RWPE2 (cell line): ENCODE measurements at places on chromosomes 5 and 9.

- DNase-seq = no peak
These were observed 16.5 kb upstream of the SEC16A start for GRCh38 chr9:136499071-136499934.

DNA sequence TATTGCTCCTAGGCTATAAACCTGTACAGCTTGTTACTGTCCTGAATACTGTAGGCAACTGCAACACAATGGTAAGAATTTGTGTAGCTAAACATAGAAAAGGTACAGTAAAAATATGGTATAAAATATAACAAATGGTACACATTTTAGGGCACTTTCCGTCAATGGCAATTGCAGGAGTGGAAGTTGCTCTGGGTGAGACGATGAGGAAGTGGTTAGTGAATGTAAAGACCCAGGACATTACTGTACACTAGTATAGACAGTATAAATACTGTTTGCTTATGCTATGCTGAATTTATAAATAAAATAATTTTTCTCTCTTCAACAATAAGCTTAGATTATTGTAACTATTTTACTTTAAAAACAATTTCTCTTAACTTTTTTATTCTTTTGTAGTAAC lies 15.6 kb upstream of the ADRB2 start:
- DNase-seq = no peak

- DNase-seq = no peak
These were observed 14.7 kb upstream of the ARRDC3 start for GRCh38 chr5:91397791-91398190.

GRCh38 chr5:27479859-27480258 lies 441.5 kb upstream of the CDH9 start:
- no peak for DNase-seq

DNA sequence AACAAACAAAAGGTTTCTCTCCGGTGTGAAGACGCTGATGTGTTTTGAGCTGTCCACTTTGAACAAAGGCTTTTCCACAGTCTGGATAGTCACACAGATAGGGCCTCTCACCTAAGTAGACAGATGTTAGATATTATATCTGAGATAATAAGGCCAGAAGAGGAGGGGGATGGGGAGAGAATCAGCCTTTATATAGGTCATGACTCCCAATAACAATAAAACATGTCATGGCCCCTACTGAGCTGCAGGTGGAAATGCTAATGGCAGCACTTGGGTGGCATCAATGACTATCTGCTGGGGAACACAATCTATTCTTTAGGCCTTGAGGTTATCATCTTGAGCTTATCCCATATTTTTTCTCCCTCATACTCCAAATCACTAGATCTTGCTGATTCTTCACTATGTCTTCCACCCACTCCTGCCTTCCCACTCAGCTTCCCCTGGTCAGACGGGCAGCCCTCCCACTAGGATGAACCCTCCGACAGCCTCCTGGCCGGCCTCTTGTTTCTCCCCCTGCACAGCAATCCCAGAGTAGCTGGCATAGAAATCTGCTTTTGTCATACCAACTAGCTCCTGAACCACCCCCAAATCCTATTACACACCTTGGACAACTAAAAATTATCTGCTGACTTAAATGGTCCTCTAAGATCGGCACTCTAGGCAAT lies 11.5 kb upstream of the SLC35D2 start:
- DNase-seq = no peak

- no peak for DNase-seq
These were observed 99.8 kb downstream of the EFNA5 start for GRCh38 chr5:107570805-107571531.

GRCh38 chr5:40112875-40113274 lies 566.8 kb upstream of the PTGER4 start:
- no peak for DNase-seq

GRCh38 chr5:141734501-141735229 lies 52.6 kb upstream of the ARAP3 start:
- peak; percentile 69 for DNase-seq

DNA sequence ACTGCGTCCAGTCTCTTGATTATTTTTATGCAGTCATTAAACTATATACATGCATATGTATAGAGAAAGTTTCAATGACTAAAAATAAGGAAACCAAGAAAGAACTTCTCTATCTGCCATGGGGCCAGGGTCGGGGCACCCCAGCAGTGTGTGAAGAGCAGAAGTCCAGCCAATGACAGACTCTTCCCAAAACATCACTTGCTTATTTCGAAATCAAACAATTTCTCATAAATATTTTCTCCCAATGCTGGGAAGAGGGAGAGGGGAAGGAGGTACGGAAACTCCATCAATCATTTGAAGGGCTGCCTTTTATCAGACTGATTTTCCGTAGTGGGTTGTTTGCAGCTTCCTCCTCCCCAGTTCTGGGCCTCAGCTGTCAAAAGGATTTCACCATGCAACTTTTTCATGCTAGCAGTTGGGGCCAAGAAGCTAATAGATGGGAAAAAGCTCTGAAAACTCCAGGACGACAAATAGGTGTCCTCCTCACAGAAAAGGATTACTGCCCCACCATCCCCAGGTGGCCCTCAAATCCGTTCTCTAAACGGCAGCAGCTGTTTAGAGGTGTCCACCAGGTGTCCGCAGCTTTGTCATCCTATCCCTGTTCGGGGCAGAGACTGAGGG lies 617 bp upstream of the FPGS start:
- no peak for DNase-seq

- DNase-seq = no peak
These were observed 16.5 kb downstream of the ASS1 start for GRCh38 chr9:130461218-130461630.

- peak; percentile 76 for DNase-seq
These were observed 571 bp downstream of the PPIC start for GRCh38 chr5:123035918-123036390.

DNA sequence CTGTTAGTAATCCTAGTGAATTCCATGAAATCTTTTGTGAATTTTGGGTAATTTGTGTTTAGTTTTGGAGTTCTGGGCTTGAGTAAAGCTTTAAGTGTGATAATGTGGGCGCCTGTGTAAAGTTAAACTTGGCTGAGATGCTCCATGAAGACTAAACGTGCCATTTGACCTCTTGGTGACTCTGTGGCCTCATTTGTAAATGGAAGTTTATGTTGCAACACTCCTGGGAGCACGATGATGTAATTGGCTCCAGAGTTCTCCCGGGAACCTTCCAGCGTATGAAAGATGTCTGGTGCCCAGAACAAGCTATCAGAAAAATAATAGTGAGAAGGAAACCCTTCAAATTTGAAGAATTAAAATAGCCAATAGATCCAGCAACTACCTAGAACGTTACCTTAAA lies 981.2 kb downstream of the TLE4 start:
- DNase-seq = no peak

DNA sequence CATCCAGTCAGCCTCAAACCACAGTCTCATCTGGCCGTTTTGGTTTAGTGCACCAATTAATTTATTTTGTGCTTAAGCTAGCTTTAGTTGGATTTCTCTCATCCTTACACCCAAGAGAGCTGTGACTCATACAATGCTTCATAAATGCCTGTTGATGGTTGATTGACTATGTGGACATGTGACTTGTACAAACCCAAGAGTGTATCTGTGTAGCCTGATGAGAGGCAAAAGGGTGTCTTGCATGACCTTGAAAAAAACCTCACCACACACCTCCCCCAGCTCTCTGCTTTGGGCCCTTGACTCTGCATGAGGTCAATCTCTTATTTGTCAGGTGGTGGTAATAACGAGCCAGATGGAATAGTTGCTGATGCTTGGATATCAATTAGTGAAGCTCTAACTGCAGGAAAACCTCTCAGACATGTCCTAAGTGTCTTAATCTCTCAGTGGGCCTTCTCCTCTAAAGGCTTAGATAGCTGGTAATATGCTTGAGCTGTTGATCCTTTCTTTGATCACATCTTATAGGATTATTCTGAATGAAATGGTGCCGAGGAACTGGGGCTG lies 10.6 kb upstream of the GLRA1 start:
- no peak for DNase-seq

DNA sequence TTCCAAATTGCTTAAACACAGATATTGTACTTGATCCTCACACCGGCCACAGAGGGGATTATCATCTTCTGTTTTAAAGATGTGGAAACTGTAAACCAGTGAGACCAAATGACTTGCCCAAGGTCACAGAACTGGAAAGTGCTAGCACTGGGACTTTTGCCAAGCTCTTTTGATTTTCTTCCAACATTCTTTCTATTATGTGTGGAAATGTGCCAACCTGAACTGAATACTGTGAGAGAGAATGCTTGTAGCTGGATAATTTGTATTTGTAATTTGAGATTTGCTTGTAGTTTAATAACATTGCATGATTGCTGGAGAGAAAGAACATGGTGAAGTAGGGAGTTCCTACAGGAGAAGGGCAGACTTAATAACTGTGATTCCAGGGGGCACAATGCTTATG lies 977.9 kb upstream of the NUDT12 start:
- no peak for DNase-seq

DNA sequence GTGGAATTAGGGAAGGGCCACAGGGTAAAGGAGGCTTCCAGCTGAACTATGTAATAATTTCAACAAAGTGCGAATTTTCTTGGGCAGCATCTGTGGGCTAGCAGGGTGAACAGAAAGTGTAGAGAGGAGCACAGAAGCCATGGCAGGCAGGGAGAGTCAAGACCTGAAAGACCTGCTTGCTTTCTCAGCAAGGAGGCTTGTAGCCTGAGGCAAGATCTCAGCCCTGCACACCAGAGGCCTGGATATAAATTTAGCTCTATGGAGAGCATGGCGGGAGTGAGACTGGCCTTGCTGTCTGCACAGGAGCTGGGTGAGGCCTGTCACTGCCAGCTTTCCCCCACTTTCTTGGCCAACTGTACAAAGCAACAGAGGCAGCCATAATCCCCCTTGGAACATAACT lies 32.1 kb upstream of the SH3TC2 start:
- no peak for DNase-seq

- DNase-seq = no peak
These were observed 132.4 kb downstream of the ADAMTS2 start for GRCh38 chr5:179212870-179213269.

DNA sequence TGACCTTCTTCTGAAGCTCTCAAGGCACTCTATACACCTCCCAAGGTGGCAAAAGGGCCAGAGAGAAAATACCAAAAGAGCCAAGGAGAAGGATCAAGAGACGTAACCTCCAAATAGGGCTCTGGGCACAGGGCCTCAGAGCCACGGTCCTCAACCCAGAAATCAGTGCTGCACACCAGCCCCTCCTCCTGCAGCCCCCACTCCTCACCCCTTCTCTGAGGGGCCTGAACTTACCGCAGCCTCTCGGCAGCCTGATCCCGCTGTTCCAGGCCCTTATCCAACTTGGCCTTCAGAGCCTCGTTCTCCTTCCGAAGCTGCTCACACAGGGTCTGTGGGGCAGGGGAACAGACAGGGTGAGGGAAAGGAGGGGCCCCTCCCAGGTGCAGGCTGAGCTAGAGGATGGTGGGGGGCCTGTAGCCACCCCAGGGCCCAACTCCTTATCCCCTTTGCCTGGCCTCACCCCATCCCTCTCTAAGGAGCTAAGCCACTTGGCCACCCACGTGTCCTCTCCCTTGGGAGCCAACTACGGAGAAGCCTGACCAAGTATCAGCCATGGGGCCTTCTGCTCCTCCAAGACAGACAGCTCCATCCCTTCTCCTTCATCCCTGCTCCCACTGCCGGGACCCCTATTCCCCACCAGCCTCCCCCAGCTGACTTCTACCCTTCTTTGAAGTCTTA lies 28.8 kb downstream of the TNIP1 start:
- no peak for DNase-seq

GRCh38 chr5:34487159-34487879 lies 168.8 kb upstream of the RAI14 start:
- DNase-seq = no peak

DNA sequence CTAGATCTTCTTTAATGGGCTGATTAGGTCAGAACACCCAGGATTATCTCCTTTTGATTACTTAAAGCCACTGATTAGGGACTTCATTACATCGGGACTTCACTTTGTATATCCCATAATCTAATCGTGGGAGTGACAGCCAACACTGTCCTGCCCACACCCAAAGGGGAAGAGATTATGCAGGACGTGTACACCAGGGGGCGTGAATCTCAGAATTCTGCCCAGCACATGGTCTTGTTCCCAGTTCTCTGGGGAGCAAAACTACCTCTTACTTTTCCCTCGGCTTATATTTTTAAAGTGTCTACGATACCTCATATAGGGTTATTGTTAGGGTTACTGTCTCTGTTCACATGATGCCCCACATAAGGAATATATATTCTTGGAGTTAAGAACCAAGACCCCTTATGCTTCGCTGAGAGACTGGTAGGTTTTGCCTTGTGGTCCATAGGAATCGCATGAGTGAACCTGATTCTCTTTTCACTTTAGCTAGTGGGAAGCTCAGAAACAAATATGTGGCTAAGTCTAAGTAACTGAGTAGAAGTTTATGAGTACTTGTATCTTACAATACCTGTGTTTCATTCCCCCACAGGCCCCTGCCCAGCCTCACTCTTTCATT lies 192.7 kb downstream of the GNA14 start:
- no peak for DNase-seq

- DNase-seq = no peak
These were observed 149.0 kb downstream of the PHF2 start for GRCh38 chr9:93725382-93725781.

DNA sequence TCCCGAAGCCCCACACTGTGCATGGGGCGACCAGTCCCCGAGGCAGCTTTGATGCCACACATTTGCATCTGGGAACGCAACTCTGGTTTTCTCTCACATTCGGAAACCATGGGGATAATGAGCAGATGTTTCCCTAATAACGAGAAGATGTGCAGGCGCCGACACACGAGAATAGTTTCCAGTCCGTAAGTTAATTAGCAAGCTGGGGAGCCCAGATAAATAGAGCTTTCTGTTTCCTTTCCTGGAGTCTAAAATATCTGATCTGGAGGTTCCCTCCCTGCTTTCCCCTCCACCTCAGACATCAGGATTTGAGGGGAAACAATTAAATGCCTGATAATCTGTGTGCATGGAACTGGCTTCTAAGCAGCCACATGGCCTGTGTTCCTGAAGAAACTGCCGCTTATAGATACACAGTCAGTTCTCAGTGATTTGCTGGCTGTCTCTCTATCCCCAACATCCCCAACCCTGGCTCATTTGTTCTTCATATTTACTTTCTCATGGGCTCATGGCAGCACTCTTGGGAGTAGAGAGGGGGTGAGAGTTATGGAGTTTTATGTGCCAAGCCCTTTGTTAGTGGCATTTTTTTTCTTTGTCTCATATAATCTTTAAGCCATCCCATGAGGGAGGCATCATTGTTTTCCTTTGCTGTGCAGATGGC lies 62.8 kb downstream of the PDZD2 start:
- DNase-seq = no peak

GRCh38 chr9:1619915-1620710 lies 395.0 kb upstream of the SMARCA2 start:
- no peak for DNase-seq

- DNase-seq = no peak
These were observed 211.6 kb upstream of the TMEM161B start for GRCh38 chr5:88480245-88480644.
